ENCODE measurements at places on chromosomes 7 and 10. TPM values are rescaled to one million over a fixed set of nuclear protein-coding genes. Genes with fewer than 3 reads are reported as not detected.

GRCh38 chr10:89362929-89363328, 14.9 kb upstream of the IFIT1B start:
- no peak for DNase-seq

DNA sequence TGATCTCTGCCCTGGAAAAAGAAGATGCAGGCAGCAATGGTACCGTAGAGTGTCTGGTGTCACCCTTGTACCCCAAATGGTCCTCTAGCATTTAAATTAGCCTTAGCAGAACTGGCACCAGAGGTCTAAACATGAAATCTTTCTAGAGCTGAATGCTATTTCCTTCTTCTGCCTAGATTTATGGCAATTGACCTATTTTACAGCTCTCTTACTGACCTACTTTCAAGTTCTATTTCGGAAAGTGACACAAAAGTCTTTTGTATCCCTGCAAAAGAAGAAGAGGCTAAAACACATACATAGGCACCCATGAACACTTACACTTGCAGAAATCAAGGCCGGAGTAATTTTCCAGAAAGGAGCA, 10.1 kb upstream of the ADAM12 start:
- no peak for DNase-seq

DNA sequence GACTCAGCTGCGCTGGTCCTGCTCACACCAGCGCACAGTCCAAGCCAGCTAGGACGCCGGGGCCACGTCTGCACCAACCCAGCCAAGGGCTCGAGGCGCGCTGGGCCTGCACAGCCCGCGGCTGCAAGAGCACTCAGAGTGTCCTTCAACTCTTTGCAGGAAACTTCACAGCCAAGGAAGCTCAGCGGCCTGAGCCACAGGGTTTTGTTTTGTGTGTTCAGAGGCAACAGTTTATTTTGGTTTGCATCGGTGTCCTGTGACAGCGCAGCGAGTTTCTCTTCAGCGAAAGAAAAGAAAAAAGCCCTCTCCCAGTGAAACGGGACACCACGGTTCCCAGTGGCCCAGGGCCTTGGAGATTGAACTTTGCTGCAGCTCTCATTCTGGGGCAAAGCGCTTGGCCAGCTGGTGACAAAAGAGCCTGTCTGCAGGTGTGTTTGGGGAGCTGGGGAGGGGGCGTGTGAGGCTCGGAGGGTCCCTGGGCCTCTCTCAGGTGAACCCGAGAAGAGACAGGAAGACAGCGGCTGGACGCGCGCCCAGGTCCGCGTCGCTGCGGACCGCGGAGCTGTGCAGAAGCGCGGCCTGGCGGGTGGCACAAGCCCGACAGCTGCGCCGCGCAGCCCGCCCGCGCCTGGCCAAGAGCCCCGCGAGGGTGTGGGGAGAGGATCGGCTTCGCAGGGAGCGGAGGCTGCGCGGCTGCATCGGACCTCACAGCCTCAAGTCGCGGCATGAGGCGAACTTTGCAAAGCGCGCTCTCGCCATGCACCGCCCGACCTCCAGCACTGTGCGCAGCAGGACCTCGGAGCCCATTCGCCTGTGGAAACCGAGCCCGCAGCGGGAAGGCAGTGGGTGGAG, 922 bp downstream of the CXCL12 start:
- peak; percentile 14 for DNase-seq

- no peak for DNase-seq
Measured at GRCh38 chr10:82861889-82862288, 986.9 kb downstream of the NRG3 start.

GRCh38 chr10:77600640-77601039, 37.0 kb downstream of the KCNMA1 start:
- DNase-seq: no peak

DNA sequence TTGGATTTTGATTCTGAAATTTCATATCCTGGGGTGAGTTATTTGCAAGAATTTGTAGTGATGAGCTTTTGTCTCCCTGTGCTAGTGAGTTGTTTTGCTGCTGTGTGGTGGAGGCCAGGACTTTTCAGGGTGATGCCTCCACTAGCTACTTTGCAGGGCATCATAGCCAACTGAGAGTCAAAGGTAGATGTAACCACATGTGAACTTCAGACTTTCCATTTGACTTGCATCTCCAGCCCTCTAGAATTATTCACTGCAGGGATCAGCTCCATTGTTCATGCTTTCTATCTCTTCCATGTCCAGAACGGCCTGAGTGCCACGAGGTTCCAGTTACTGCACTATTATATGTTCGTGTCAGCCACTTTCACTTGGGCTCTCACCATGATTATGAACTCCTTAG, 534.3 kb downstream of the GRM8 start:
- no peak for DNase-seq

DNA sequence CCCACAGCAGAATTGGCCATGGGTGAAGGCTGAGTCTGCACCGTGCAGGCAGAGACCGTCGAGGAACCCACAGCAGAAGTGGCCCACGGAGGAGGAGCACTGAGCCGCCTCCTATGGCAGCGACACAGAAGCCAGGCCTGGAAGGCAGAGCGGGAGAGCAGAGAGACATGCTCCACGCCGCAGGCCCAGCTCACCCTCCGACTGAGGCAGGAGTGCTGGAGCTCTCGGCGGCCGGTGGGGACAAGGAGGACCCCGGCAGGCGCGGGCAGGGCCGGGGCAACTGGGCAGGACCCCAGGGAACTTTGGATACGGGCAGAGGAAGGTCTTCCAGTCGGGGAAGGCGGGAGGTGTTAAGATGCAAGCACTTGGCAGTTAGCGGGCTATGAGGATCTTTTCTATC, 420.4 kb downstream of the DNAJB6 start:
- no peak for DNase-seq

DNA sequence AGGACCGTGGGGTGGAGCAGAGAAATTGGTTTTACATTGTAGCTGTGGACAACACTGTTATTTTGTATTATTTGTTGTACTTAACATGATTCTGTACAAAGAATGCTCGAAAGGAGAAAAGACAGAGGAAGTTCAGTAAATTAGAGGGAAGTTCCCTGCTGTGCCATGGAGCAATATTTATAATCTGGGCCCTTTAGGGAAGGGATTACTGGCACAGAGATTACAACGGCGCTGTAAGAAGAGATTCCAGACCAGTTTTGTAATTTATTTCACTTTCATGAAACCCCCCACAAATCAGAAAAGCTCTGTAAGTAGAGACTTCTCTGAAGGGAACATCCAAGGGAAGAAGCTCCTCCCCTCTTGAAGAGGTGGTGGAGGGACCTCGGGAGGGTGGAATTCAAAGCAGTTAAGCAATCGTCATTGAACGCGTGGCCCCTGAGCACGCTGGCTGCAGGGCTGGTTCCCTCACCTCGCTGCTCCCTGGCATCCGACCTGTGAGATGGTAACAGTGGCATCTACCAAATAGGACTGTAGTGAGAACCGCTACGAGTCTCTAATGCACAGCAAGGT, 113.5 kb downstream of the KLF6 start:
- no peak for DNase-seq

DNA sequence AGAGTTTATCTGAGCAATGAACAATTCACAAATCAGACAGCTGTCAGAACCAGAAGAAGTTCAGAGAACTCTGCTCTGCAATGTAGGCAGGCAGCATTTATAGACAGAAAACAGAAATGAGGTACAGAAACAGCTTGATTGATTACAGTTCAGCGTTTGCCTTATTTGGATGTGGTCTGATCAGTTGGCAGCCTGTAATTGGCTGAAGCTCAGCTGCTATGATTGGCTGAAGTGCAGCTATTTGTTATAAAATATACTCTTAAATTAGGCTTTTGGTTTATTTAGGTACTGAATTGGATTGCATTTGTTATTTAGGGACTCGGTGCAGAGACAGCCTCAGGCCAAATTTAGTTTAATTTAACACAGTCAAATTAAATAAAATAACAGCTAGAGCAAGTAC, 85.8 kb upstream of the JAZF1 start:
- no peak for DNase-seq

- no peak for DNase-seq
Measured at GRCh38 chr10:126099366-126099765, 203.0 kb downstream of the FANK1 start.

- peak; percentile 35 for DNase-seq
Measured at GRCh38 chr10:46544989-46545791, 11.3 kb downstream of the GPRIN2 start.

DNA sequence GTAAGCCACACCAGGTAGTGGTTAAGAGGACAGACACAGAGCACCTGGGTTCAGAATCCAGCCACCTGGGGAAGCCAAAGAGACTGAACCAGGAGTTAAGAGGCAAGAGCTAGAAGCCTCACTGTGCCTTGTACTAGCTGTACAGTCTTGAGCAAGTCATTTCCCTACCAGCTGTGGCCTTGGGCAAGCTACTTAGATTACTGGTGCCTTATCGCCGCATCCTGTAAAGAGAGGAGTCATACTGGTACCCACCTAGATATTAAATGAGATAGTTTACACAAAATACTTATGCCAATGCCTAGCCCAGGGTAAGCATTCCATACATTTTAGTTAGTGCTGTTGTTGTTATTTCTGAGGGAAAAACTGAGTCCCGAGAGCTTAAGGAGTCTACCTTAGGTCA, 47.7 kb downstream of the HABP2 start:
- no peak for DNase-seq

DNA sequence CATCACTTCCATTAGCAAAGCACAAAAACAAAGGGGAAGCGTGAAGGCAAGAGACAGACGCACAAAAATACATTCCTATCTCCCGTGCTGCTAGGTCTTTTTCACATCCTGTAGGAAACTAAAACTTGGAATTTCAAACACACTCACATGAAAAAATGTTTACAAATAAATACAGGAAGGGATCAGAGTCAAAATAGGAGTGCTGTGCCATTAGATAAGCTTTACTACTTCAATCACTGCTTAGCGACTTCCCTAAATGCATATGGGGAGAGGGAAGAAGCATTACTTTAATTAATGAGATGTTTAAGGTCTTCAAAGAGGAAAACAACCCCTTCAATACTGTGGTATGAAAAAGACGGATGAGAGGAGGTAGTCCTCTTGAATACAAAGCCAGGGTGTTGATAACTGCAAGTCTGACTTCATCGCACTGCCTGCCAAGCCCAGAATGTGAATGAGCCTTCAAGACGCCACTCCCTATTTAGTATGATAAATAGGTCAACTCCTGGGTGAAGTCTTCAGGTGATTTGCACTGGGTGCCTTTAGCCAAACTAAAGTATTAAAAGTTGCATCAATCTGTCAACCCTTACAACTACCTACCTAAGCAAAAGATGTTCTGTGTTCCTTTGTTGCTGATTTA, 13.9 kb downstream of the PARD3 start:
- peak; percentile 47 for DNase-seq

Gene PTPRN2
- total RNA-seq: not detected

Gene VWDE
- 1.0 TPM for total RNA-seq

Gene AKR1D1
- not detected for total RNA-seq

Gene FOXI2
- not detected for total RNA-seq

Gene PRF1
- not detected for total RNA-seq

Gene C10orf90
- total RNA-seq: not detected

Data from foreskin keratinocyte (primary cell).